ENCODE measurements at places on chromosomes 6 and 20.

DNA sequence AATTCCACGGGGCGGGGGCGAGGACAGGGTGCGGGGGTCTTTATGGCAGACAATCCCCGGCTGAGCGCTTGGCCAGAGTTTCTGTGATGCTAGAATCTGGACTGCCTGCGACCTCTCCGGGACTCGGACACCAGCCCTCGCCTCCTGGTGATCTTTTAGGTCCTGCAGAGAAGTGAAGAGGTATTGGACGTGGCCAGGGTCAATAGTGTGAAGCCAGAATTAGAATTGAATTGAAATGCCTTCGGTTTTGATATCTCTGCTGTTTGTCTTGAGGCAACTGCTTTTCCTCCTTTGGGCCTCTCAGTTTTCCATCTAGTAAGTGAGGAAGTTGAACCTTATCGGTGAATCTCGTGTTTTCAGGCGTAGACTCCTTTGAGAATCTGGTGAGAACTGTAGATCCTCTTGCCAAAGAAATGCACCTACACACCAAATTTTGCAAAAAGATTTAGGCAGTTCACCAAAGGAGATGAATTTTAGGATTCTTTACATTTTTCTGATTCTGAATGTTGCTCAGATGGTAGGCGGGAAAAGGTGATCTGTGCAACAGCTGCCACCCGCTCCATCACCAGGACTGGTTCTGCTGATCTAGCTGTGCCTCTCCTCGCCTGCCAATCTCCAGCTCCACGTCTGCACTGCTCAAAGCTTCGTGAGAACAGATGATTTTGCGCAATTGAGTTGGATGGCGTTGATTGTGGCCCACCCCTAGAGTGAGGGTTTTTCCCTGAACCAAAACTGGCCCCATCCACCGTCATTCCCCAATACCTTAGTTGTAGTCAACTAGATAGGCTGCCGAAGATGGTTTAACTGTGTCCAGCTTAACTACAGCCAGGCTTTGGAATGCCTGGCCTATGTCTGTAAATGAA lies 837 bp upstream of the OSER1 start:
- peak; percentile 59 for DNase-seq

DNA sequence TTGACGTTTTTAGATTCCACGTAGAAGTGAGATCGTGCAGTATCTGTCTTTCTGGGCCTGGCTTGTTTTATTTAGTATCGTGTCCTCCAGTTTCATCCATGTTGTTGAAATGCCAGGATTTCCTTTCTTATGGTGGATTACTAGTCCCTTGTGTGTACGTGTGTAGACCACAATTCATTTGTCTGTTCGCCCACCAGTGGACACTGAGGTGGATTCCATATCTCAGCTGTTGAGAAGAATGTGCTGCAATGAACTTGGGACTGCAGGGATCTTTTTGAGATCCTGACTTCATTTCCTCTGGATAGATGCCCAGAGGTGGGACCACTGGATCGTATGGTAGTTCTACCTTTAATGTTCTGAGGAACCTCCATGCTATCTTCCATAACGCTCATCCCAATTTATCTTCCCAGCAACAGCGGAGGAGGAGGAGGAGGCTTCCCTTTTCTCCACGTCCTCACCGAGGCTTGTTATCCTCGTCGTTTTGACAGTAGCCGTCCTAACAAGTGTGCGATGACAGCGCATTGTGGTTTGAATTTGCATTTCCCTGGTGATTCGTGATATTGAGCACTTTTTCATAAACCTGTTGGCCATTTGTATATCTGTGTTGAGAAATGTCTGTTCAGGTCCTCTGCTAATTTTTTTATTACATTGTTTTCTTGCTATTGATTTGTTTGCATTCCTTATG lies 62.4 kb downstream of the CDH4 start:
- DNase-seq, result no peak

GRCh38 chr20:8248051-8248450 lies 116.0 kb downstream of the PLCB1 start:
- DNase-seq, result no peak

GRCh38 chr6:170475118-170475517 lies 78.0 kb downstream of the PSMB1 start:
- no peak for DNase-seq

DNA sequence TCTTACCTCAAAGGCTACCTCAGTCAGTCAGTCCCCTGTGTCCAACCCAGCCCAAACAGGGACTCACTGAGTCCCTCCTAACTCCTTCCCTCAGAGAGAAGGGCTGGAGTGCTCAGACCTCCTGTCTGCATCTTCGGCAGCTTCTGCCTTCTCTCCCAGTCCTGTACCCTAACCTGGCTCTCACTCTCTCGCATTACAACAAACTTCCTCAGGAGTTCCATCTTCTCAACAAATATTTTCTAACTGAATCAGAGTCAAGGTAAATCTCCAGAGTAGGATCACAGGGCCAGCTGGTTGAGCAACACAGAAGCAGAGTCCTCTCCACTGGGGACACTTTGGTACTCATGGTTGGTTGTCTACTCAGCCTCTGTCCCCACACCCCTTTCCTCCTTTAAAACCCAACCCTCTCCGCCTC lies 92.3 kb downstream of the MRPL14 start:
- no peak for DNase-seq

DNA sequence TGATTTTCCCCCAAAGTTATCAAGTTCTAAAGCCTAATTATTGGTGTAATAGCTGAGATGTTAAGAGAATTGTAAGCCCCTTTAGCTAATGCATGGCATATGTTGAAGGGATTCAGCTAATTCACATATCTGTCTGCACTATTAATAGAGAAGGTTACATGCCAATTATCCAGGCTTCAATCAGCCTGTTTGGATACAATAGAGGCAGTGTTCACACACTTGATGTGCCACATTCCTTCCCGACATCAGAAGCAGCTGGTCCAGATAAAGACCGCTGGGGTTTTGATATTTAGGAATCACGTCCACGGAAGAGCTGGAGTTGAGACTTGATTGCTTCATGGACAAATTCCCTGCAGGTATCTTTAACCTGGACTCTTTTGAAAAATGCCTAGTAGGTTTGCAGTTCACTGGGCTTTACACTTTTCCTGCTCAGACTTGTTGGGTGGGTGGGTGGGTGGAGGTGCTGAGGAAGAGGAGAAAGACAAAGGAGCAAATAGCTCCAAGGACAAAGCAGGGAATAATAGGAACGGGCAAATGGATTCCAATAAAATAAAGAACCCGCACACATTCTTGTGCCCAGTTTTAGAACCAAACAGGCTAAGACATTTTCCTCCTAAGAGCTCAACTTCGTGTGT lies 142.6 kb upstream of the ZNF217 start:
- peak; percentile 37 for DNase-seq

GRCh38 chr6:166930354-166930891 lies 25.9 kb downstream of the RNASET2 start:
- DNase-seq, result no peak

GRCh38 chr20:51450984-51451383 lies 91.5 kb downstream of the NFATC2 start:
- DNase-seq, result no peak

DNA sequence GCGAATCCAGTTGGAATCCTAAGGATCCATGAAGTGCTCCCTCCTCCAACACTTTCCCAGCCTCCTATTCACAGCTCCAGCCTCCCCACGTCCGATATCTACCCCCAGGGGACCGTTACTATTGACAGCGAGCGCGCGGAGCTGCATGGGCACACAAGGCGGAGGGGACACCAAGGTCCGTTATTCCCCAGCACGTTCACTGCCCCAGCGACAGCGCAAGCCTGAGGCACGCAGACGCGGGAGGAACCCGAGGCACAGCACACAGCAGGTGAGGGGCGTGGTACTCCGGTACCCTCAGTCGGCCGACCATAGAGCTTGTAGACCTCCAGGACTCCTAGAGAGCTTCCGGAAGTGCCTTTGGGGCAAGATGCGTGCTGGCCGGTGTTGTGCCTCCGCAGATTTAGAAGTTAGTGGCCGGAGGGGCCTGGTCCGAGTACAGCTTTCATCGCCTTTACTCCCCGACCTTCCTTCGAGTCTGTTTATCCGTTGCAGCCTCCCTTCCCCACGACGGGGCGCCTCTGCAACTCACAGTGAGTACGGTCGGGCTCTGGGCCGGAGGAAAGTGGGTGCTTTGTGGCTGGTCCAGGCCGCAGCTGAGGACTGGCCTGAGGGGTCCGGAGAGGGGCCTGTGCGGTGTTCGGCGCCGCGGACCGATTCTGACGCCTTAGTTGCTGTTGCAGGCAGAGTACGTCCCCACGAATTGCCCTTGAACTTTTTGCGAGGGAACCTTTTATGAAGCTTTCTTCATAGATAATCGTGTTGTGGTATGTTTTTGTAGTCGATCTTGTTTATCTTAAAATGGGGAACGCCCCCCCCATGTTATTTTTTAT lies at the start of gene ZKSCAN8:
Gene ZKSCAN8 (plus strand): TSS at position 384 of the 830 bp plus-strand sequence. CDS start 6,525 bp downstream, outside the sequence.
- peak; percentile 91 for DNase-seq

DNA sequence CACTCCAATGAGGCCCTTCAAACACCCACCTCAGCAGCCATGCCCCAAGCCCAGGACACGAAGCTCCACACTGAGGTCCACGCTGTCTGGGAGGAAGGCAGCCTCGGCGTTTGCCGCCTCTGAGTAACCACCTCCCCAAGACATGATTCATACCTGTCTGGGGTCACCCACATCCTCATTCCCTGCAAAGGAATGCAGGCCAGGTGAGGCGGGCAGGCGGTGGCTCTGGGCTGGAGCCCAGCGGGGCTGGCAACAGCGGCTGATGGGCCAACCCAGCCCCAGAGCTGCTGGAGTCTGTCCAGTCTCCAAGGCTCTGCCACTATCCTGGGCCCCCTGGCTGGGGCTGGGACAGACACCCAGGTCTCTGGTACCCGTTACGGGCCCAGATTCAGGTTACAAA lies 14.8 kb downstream of the PMEPA1 start:
- no peak for DNase-seq

DNA sequence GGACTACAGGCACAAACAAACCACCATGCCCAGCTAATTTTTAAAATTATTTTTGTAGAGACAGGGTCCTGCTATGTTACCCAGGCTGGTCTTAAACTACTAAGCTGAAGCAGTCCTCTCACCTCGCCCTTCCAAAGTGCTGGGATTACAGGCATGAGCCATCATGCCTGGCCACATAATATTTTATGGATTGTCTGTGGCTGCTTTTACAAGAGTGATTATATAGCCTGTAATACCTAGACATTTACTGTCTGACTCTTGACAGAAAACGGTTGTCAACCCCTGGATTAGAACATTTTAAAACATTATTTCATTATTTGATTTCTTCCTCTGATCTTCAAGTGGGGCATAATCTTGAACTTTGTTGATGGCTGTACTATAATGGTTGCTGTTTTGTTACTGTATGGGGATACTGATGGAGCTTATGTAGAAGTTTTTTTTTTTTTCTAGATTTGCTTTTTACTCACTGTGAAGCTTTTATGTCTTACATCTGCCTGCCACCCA lies 14.3 kb downstream of the PARD6B start:
- DNase-seq, result no peak

DNA sequence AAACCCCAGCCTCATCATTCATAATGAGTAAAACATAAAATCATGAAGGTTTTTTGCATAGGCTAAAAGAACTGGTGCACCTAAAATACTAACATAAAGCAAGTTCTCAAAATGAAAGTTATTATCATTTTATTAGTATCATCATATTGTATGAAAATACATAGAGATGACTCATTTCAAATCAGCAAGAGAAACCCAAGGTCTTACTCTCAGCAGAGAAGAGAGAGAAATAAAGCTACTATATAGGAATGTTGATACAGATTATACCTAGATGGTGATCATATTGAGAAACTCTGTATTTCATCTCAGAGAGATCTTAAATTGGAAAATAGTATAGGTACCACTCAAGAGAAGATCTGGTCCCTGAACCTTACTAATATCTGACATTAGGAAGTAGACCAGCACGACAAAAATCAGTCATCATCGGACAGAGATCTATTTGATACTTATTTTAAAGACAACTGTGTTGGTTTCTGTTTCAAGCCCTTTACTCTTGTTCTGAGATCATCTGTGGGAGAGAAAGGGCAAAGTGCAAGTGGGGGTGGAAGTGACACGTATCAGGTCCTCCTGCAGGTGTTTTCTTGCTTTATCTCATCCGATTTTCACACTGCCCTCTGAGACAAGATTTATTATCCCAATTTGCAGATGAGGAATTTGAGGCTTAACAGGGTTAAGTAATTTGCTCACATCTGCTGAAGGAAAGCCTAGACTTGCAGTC lies 532.3 kb downstream of the MAFB start:
- DNase-seq, result no peak

- no peak for DNase-seq
Observed at GRCh38 chr6:91802431-91802830, 1215.6 kb upstream of the MAP3K7 start.

- DNase-seq, result no peak
Observed at GRCh38 chr20:31934968-31935764, 16.7 kb downstream of the PDRG1 start.

- DNase-seq, result no peak
Observed at GRCh38 chr20:13396826-13397225, 175.8 kb downstream of the ISM1 start.

GRCh38 chr6:168061269-168062210 lies 17.5 kb downstream of the FRMD1 start:
- DNase-seq, result peak; percentile 81

GRCh38 chr20:37359331-37359730 lies 13.4 kb downstream of the SRC start:
- DNase-seq, result no peak

Data from NCI-H510A treated with DMSO at 0.1 percent for 48 hours (cell line).